CD4-positive, CD25-positive, alpha-beta regulatory T cell (primary cell): ENCODE measurements at places on chromosomes 7 and 10.
A peak's percentile ranks its signal among the peaks of the same experiment; 100 is the strongest.

DNA sequence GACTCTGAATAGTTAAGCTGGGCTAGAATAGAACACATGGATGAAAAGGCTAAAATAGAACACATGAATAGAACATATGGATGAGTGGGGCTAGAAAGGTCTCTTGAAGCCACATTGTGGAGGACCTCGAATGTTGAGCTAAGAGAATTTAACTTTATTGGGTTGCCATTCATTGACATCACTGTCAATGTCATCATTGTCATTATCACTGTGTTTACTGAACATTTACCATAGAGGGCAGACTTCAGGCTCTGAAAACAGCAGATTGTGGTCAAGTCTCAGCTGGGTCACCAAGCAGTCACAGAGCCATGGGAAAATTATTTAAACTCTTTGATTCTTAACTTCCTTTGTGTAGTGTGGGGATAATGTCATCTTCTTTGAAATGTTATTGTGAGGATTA lies 80.4 kb downstream of the WDFY4 start:
- DNase-seq, result peak; percentile 40

- DNase-seq, result no peak
Measured at GRCh38 chr7:50665403-50666123, 100.4 kb upstream of the DDC start.

GRCh38 chr10:74415146-74415839 lies 264.3 kb downstream of the ADK start:
- DNase-seq, result no peak

DNA sequence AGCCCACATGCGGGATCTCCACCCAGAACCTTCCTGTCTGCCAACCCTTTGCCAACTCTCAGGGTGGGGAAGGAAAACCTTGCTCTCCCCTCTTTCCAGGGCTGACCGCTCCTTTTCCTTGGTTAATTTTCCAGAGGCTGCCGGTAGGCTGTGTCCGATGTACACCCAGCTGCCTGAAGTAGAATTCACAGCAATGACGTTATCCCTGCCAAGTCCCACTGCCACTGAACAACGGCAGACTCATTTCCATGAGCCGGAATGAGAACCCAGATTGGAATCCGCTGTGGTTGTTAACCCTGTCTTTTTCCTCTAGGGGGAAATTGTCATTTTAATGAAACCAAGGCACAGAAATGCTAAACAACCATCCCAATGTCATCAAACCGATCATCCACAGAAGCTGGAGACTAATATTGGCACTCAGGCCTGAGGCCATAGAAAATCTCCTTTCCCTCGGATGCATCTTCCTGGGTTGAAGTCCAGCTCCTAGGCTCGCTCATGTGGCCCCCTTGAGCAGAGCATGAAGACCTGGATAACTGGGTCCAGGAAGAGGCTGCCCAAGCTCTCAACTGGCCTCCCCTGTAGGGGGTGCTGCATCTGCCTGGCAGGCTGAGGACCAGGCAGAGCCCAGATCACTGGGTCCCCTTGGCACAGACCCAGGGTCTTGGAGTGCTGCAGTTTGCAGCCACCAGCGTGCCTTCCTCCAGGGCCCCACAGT lies 30.4 kb downstream of the KLRG2 start:
- DNase-seq, result no peak

DNA sequence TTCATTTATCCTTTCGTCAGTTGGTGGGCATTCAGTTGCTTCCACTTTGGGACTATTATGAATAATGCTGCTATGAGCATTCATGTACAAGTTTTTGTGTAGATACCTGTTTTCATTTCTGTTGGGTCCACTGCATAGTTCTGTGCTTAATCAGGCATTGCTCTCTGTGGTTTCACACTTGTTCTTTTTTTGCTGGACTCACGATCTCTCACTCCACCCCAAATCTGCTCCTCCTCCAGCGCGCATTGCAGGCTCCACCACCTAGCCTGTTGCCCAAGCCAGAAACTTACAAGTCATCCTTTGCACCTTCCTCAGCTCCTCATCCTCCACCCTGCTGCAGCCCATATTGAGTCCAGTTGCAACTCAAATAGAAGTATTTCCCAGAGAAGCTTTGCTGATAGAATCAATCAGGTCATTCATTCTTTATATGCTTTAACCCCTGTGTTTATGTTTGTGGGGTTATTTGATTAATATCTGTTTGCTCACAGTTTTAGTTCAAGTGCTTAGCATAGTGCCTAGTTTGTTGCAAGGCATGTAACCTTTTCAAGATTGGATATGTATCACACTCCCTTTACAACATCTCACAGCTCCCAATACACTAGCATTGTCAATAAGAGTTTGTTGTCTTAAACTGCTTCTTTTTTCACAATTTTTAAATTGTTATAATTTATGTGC lies 16.6 kb upstream of the AFAP1L2 start:
- DNase-seq, result no peak

- no peak for DNase-seq
Measured at GRCh38 chr10:3831608-3832007, 46.6 kb upstream of the KLF6 start.

- DNase-seq, result no peak
Measured at GRCh38 chr10:125852487-125852886, 28.6 kb downstream of the DHX32 start.

GRCh38 chr10:122461367-122461728 lies at the start of gene HTRA1:
Gene HTRA1 (plus strand): TSS chr10:122461553. CDS start chr10:122461653, 100 bp downstream.
- DNase-seq, result no peak

DNA sequence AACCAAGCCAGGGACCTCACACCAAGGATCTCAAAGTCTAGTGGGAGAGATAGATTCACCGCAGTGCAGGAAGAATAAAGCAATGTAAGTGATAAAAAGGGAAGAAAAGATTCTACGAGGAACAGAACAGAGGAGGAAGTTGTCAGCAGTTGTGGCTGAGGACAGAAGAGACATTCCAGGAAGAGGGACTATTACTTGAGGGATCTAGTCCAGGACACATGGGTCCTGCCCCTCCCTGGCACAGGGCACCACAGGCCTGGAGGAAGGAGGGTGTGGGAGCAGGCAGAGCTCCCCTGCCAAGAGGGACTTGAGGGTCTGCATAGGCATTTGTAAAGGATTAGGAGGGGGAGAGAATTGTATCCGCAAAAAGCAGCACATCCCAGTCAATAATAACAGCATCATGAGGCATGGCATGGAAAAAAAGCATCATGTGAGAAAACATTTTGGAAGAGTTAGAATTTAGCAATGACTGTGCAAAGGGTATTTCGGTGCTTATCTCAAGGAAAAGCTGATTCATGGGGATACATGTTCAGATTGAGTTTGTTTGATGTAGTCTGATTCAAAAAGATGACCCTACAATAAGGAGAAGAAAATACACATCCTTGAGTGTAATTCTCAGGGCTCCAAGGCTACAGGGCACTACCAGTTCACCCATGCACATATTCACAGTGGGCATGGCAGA lies 12.7 kb downstream of the C10orf71 start:
- no peak for DNase-seq

DNA sequence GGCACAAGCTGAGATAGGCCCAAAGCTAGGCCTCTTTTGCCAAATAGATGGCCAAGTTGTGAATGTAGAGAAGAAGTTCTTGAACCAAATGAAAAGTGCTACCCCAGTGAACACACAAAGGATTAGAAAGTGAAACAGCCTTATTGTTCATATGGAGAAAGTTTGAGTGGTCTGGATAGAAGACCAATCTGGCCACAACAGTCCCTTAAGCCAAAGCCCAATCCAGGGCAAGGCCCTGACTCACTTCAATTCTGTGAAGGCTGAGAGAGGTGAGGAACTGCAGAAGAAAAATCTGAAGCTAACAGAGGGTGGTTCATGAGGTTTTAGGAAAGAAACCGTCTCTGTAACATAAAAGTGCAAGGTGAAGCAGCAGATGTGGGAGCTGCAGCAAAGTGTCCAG lies 18.7 kb upstream of the ATP6V0A4 start:
- DNase-seq, result no peak

- DNase-seq, result no peak
Measured at GRCh38 chr7:121605317-121605680, 209.2 kb upstream of the FAM3C start.

DNA sequence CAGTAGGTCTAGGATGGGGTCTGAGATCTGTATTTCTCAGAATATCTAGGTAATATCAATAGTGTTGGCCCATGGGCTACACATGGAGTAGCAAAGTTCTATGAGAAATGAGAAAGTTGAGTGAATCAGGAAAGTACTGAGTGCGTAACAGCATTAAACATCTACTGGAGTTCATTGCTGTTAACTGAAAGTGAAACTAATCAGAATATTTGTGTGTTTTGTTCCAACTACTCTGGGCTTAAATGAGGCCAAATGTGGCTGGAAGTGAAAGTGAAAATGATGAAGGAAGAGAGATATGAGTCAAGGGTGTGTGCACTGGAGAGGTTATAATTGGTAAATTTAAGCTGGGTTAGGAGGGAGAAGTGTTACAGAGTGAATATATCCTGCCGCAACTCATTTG lies 46.5 kb downstream of the TMEM106B start:
- DNase-seq, result peak; percentile 94

DNA sequence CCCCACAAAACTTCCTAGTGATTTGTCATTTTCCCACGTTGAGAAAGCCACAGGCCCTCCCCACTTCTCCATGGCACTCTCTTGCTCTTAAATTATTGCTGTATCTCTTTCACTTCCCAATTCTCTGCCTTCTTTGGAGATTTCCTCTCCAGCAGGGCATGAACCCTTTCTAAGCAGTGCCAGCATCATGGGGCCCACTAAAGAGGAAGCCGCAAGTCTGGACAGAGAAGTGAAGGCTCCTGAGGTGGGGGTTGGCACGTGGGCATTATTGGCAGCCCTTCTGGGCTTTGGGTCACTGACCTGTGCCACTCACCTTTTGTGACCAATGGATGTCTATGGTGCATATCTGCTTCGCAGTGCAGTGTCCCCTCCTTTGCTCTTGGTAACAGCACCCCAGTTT lies 97.7 kb upstream of the TCF7L2 start:
- no peak for DNase-seq

DNA sequence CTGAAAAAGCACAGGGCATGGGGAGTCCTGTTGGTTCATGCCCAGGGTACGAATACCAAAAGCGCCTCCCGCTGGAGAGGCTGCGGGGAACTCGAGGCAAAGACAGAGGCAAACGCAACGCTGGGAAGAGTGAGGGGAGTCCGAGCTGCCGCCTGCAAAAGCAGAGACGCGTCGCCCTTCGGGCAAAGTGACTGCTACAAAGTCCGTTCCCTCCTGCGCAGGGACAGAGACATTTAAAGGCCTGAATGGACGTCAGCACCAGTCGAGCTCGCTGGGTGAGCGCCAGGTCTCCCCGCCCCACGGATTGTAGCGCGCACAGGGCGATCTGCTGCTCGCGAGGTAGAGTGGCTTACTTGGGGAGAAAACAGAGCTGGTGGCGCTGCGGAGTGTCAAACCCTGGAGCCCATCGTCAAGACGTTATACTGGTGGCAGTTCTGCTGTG lies 732.8 kb downstream of the ZWINT start:
- no peak for DNase-seq

DNA sequence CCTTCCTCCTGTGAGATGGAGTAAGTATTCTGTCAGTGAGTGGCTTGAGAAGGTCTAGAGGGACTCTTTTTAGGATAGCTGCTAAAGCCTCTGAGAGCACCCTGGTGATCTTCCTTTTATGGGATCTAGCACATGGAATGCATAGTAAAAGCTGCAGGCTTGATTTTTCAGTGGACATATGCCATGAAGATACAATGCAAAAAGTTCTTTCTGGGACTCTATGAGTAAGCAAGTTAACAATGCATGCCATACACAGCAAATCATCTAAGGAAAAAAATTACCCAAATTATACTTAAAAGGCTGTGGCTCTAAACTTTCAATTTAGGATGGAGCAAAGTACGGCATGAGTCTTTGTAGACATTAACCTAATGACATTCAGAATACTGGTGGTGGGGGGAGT lies 154.5 kb downstream of the SGMS1 start:
- DNase-seq, result no peak

GRCh38 chr10:21212348-21212747 lies 313.1 kb downstream of the SKIDA1 start:
- DNase-seq, result no peak

DNA sequence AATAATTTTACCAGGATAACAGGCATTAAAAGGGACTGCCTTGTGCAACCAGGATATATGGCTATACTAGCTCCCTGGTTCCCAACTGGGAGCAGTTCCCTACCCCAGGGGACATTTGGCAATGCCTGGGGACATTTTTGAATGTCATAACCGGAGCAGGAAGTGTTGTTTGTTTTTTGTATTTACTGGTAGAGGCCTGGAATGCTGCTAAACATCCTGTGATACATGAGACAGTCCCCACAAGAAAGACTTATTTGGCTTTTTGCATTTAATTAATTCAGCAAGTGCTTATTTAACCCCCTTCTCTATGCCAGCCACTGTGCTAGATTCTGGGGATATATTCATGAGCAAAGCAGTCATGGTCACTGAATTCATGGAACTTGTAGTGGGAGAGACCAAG lies 181.2 kb downstream of the BBS9 start:
- no peak for DNase-seq

GRCh38 chr7:26198133-26198780 lies 2.3 kb downstream of the HNRNPA2B1 start:
- DNase-seq, result peak; percentile 68

DNA sequence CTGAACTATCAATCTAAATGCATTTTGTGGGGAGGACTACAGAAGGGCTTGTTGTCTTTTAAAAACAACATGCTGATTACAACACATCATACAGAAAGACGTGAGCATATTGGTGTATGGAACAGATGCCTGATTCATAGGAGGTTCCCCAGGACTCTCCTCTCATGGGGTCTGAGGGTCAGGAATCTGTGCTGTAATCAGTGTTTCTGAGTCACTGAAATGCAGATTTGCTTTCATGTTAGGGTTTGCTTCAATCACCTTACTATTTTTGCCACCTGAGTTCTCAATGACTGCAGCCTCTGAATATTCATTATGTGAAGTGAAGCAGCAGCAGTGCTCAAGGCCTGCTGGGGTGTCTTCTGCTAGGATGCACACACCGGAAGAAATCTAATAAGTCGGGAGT lies 550 bp upstream of the ANK3 start:
- DNase-seq, result no peak

GRCh38 chr7:77525231-77525630 lies 11.9 kb upstream of the PTPN12 start:
- no peak for DNase-seq

- no peak for DNase-seq
Measured at GRCh38 chr10:14536241-14537213, 205.8 kb upstream of the FRMD4A start.

GRCh38 chr10:24519950-24520349 lies 203.7 kb downstream of the ARHGAP21 start:
- DNase-seq, result peak; percentile 11

- DNase-seq, result no peak
Measured at GRCh38 chr10:88082391-88082790, 219.0 kb downstream of the PTEN start.

DNA sequence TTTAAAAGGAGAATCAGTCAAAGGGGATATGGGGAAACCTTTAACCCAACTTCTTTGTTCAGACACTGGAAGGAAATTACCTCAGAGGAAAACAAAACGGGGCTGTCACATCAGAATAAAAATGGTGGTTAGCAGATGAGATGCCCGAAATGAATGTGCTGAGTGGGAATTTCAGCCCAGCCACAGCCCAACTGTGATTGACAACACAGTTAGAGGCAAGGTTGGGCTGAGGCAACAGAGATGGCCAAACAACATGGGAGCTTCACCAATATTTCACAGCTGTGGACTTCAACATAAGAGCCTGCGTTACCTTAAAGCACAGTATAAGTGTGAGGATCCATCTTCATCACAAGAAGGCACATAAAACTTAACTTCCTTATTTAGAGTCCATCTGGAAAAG lies 133.5 kb upstream of the PTPRZ1 start:
- no peak for DNase-seq

GRCh38 chr7:131741446-131741845 lies 185.0 kb upstream of the PODXL start:
- no peak for DNase-seq

- no peak for DNase-seq
Measured at GRCh38 chr7:138564365-138564764, 104.3 kb downstream of the TRIM24 start.
